ENCODE measurements at places on chromosomes 7 and 10.

GRCh38 chr10:122663516-122664130 lies 36.0 kb downstream of the C10orf120 start:
- no peak for DNase-seq

- no peak for DNase-seq
Observed at GRCh38 chr10:96758423-96758822, 38.1 kb upstream of the PIK3AP1 start.

DNA sequence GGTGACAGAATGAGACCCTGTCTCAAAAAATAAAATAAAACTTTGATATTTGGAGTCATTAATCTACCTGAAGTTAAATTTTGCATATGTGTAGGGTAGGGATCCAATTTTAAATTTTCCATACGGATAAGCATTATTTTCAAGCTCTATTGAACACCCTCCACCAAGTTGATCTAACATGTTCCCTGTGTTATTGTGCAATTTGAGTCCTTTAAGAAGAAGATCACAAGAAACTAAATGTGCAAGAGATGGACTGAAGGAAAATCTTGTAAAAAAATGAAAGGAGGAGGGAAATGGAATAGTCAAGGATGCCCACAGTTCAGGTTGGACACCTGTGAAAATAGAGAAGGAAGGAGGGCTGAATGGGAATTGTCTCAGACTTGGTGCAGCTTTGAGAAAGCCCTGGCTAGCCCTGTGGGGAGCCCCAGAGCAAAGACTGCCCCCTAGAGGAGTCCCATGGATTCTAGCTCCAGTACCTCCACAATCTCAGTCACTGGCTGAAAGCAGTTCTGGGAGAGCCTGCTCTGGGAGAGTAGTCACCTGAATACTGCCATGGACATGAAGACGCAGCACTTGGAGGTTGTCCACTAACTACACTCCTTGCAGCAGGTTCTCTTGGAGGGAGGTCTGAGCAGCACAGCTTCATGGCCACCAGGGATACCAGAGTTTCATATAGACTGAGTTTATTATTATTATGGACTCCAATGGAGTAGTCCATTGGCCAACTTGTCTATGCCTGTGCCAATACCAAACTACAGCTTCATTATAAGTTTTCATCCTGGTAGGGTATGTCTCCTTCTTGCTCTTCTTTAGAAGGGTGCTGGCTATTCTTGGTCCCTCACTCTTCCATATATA lies 5.7 kb upstream of the TIAL1 start:
- DNase-seq, result no peak

GRCh38 chr10:123560301-123561140 lies 105.6 kb upstream of the GPR26 start:
- no peak for DNase-seq

DNA sequence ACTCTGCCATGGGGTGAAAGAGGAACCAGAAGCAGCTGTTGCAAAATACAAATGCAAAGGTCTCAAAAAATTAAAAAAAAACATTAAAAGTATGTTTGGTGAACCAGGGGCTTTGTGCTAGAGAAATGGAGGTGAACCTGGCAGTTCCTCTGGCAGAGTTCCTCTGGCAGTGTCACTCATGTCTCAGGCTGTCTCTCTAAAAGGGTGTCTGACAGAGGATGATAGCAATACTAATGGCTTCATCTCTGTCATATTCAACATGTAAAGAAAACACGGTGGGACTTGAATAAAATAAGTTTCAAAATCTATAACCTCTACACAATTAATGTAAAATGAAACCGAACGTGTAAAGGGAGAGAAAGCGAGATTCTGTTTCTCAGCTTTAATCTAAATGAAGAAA lies 375.7 kb upstream of the VWC2 start:
- no peak for DNase-seq

- DNase-seq, result no peak
Observed at GRCh38 chr10:77932016-77932715, 5.6 kb upstream of the DLG5 start.

GRCh38 chr7:45394117-45394708 lies 180.0 kb upstream of the ADCY1 start:
- no peak for DNase-seq

- DNase-seq, result no peak
Observed at GRCh38 chr10:121813211-121813815, 114.5 kb downstream of the ATE1 start.

- no peak for DNase-seq
Observed at GRCh38 chr10:34131152-34131551, 683.9 kb downstream of the PARD3 start.
